ENCODE measurements at places on chromosomes 2 and 18.

- DNase-seq = no peak
Observed at GRCh38 chr2:36214691-36215090, 140.9 kb upstream of the CRIM1 start.

DNA sequence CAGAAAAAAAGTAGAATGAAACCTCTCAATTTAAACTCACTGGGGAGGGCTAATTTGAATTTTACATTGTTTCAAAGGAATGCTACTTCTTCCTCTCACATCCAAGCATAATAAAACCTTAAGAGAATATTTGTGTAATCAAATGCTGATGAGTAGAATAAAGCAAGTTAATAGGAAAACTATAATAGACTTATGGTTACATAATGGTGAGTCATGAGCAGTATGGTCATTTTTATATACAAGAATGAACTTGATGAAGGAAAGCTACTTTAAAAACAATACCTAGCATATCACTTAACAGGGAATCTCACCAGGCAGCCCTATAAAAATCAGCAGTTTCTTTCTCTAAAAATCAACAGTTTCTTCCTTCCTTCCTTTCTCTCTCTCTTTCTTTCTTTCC lies 80.3 kb downstream of the VSNL1 start:
- no peak for DNase-seq

DNA sequence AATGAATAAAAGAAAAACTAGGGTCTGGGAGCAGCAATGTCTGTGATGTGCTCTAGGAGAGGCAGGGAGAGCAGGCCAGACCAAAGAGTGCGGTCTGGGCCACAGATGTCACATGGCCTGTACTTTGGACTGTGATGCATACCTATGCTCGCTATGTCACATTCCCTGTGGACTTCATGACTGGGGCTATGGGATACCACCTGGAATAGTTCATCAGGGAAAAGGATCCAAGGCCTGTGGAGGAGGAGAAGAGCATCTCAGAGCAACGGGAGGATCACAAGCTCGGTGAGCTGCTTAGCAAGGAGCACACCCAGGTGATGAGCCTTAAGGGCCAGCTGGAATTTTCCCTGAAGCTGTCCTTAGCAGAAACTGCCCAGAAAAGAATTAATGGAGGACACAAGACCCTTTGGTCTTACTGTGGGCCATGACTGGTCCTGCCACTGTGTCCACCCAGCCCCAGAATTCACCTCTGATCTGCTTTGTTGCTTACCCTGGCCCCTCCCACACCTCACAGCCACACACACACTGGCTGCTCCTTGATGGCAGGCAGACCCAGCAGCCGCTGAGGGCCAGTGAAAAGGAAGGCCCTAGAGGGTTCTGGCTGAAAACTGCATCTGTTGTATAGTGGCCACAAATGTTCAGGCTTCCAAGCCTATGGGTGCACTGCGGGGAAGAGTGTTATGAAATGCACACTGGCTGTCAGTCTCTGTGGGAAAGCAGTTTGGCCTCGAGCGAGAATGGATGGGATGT lies 25.3 kb upstream of the GCC2 start:
- DNase-seq = no peak

DNA sequence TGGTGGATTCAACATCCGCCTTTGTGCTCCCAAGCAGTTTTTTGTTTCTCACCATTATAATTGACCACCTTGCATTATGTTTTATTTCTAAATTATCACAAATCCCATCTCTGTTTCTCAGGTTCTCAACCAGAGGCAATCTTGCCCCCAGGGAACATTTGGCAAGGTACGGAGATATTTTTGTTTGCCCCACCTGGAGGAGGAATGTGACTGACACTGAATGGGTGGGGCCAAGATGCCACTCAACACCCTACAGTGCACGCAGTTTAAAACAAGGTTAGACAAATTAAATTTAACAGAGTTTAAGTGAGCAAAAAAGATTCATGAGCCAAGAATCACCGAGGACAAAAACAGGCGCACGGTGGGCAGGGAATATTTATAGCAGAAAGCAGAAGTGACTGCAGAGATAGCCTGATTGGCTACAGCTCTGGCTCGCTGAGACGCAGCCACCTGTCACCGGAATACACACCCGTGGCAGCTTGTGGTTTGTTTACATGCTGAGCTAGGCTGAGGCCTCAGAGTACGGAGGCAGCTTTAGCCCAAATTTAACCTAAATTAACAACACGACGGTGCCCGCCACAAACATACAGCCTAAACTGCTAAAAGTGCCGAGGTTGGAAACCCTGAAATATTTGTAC lies 150.0 kb upstream of the ALKAL2 start:
- peak; percentile 68 for DNase-seq

GRCh38 chr2:83993873-83994632 lies 465.0 kb downstream of the SUCLG1 start:
- no peak for DNase-seq

DNA sequence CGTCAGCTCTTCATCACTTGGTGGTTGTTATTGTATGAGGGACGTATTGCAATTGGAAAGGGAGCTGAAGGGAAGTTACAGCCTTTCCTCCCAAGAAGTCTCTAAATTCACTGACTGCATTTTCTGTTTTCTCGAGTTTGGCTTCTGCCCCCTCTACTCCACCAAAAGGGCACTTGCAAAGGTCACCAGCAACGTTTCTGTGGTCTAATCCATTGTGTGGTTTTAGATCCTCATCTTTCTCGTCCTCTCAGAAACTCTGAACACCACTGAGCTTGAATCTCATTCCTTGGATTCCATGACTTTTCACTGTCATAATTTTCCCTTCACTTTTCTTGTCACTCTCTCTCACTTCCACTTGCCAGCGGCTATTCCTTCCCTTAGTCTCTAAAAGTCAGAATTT lies 308.0 kb downstream of the AFF3 start:
- no peak for DNase-seq

- peak; percentile 5 for DNase-seq
Observed at GRCh38 chr2:136582628-136583205, 182.6 kb upstream of the THSD7B start.

DNA sequence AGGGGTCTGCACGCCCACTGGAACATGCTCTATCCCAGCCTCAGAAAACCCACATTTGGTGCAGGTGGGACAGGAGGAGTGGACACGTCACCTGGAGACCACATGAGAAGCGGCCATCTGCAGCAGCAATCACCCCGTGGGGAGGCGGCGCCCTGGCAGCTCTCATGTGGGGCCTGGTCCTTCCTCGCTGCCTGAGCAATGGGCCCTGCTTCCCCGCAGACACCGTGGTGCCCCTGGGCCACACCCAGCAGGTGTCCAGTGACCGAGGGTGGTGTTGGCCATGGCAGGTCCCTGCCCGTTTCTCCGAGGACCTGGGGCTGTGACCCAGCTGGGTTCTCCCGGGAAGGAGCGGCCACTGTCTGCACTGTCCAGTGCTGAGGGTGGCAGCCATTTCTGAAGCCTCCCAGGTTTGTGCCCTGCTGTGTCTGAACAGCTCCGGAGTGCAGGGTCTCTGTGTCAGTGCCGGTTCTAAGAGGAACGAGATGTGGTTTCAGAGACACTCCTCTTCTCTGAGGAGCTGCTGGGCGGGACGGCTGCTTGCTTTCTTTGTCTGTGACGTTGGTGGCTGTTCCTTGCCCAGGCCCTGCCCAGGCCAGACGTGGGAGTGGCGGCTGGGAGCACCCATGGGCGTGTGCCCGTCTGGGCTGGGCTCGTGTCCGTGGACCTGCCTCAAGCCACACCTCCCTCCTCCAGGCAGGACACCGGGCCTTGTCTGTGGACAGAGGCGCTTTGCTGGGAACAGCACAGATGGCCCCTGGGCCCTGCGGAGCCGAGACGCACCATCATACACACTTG lies 44.8 kb downstream of the NFATC1 start:
- no peak for DNase-seq

GRCh38 chr18:68102117-68102516 lies 585.6 kb upstream of the DSEL start:
- no peak for DNase-seq

- no peak for DNase-seq
Observed at GRCh38 chr2:72950558-72951255, 33.4 kb downstream of the EMX1 start.

GRCh38 chr2:14901737-14902136 lies 269.2 kb downstream of the LRATD1 start:
- no peak for DNase-seq
